ENCODE measurements at places on chromosomes 2 and 18.
A peak's percentile ranks its signal among the peaks of the same experiment; 100 is the strongest.

GRCh38 chr18:78818495-78818894 is 161.1 kb upstream of the SALL3 start:
- DNase-seq = no peak

- no peak for DNase-seq
Observed at GRCh38 chr2:126145752-126146151, 510.2 kb upstream of the GYPC start.

GRCh38 chr2:198691236-198691635 is 766.5 kb downstream of the SATB2 start:
- no peak for DNase-seq

DNA sequence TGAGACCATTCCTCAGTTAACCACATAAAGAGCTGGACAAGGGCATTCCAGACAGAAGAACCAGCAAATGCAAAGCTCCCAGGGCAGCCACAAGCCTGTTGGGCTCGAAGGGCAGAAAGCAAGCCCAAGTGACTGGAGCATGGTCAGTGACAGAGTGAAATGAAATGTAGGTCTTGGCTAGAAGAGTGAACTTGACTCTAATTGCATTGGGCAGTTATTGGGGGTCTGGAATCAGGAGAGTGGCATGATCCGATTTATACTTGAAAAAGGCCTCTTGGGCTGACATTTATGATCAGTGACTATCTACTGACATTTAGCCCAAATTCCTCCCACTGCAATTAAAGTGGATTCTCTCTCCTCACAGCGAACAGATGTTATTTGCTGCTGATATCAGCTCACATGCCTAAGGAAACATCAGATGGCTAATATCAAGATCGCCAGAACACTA is 152.5 kb upstream of the KLF7 start:
- no peak for DNase-seq

DNA sequence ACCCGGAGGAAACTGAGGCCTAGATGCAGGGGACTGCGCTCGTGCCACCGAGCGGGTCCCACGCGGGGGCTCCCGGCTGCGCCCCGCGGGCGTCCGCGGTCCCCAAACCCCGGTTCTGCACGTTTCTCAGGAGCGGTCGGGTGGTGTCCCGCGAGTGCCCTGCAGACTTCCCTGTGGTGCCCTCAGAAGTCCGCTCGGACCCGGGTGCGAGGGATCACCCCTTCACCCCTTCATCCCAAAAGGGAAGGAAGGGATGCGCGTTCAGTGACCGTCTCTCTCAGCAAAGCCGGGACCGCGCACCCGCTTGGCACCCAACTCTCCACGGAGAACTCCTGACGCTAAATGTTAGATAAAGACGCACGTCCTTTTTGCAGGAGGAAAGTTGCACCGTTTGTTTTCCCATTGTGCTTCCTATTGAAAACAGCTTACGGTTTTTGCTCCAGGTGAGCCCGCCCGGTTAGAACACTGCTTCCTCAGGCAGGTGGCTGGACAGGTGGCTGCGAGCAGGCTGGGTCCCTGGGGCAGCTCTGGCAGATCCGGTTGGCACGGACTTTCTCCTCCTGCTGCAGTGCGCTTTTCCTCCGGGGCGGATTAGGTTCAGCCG is 779 bp downstream of the DGKD start:
- DNase-seq = peak; percentile 50

Data from hematopoietic multipotent progenitor cell treated with erythropoietin and hydrocortisone succinate and interleukin-3 and kit ligand, for 6 days (in vitro differentiated cells).